ENCODE measurements at places on chromosomes 7 and 10. TPM values are rescaled to one million over a fixed set of nuclear protein-coding genes. Genes with fewer than 3 reads are reported as not detected.

GRCh38 chr7:3318874-3319273 is 17.8 kb downstream of the SDK1 start:
- no peak for DNase-seq

GRCh38 chr7:124996778-124997177 is 67.2 kb upstream of the POT1 start:
- DNase-seq = no peak

Gene SYNPO2L
- total RNA-seq = 230 TPM

DNA sequence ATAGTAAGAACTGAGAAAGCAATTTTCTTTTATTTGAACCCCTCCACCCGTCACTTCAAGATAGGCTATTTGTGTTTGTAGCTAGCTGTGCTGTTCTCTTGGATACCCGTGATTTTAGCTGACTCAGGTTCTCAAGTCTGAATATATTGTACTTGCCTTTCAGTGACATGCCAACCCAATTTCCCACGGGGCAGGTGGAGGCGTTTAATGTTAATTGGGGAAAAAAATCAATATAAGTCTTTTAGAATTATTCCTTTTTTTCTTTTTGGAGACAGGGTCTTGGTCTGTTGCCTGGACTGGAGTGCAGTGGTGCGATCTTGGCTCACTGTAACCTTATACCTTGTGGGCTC is 36.4 kb downstream of the ZRANB1 start:
- no peak for DNase-seq

Gene NODAL
- total RNA-seq = not detected

- no peak for DNase-seq
Observed at GRCh38 chr10:78771260-78771659, 297.5 kb upstream of the ZMIZ1 start.

- DNase-seq = no peak
Observed at GRCh38 chr7:139523199-139523941, at the start of gene CLEC2L. CLEC2L (plus strand) TSS chr7:139523685; CDS start chr7:139523928, 243 bp downstream.

DNA sequence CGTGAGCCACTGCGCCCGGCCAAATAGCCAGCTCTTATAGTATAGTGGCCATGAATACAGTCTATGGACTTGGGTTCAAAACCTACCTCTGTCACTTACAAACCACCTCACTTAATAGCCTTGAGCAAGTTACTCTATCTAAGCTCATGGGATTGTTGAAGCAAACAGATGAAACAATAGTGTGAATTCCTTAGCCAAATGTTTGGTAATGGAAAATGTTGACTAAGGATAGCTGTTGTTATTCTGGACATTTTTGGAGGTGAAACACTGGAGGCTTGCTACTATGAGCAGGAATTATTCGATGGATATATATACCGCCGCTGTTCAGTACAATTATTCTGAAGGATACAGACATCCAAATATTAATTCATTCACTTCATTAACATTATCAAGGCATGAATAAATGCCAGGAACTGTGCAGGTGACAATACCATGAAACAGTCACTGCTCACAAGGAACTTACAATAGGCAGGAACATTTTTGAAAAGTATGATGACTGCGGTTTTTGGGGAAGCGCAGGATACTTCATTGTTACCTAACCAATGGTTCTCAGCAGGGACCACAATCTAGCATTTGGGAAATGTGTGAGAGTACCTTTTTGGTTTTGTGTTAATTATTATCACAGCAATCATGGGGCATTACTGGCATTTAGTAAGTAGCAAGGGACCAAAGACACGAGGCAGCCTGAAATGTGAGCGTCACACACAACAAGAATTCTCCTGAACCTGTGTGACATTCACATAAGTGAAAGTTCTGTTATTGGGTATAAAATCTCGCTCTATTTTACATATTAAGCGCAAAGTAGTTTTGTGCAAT is 55.7 kb downstream of the CUBN start:
- DNase-seq = no peak

DNA sequence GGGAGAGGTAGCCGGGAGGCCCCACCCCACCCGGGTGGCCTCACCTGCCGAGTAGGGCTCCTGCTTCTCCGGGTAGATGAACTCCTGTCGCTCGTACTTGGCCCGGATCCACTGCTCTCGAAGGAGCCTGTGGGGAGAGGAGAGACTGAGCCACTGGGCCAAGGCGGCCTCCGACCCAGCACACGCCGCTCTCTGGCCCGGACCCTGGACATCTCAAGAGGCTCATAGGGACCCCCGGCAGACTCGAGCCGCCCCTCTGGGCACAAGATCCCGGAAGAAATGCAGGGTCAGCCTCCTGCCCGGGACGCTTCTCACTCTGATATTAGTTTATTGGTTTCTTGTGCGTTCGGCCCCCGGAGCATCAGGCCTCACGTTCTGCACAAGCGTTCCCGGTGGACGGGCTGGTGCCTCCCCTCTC is 34.5 kb downstream of the ADAP1 start:
- no peak for DNase-seq

Gene PIP
- total RNA-seq = not detected

DNA sequence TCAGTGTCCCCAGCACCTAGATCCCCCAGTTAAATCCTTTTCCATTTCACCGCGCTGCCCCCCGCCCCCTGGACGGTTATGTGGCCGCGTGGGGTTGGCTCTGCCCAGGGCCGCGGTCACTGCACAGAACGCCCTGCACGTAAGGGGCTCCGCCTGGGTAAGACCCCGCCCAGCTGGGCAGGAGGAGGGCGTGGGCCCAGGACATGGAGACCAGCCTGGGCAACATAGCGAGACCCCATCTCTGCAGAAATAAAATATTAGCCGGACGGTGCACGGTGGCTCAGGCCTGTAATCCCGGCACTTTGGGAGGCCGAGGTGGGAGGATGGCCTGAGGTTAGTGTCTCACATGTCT is 650 bp upstream of the ZFAND2A start:
- no peak for DNase-seq

DNA sequence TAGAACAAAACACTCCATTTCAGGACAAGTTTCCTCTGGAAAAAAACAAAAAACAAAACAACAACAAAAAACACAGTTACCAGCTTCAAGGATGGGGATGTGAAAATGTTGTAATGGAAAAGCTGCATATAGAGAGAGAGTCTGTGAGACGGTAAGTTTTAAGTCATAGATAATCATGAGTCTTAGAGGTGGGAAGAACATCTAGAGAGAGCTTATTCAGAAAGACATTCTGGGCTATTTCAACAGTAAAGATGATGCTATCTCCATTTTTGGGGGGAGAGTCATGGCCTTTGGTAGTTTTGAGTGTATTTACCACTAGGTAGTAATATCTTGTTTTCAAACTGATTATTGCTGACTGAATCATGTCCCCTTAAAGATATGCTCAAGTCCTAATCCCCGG is 23.3 kb upstream of the INPP5F start:
- DNase-seq = no peak

- no peak for DNase-seq
Observed at GRCh38 chr10:110361800-110362456, 57.2 kb upstream of the SMNDC1 start.

Gene UPK3BL2
- total RNA-seq = 0.83 TPM

GRCh38 chr10:24916365-24916764 is 36.0 kb downstream of the PRTFDC1 start:
- DNase-seq = no peak

Gene SRRM3
- total RNA-seq = 17.5 TPM

DNA sequence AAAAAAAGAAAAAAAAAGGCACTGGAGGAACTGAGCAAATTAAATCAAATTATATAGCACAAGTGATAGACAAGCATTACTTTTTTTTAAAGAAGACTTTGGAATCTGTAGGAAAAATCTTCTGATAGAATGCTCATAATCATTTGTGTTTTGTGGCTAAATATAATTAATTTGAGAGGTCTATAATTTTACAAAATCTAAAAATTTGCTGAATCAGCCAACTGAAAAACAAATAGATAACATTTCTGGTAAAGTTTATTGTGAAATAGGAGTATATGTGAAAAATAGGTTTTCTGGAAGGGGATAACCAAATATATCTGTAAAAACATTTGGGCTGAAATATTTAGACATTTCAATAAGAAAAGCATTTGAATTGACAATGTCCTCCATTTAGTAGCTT is 844.9 kb upstream of the COBL start:
- no peak for DNase-seq

DNA sequence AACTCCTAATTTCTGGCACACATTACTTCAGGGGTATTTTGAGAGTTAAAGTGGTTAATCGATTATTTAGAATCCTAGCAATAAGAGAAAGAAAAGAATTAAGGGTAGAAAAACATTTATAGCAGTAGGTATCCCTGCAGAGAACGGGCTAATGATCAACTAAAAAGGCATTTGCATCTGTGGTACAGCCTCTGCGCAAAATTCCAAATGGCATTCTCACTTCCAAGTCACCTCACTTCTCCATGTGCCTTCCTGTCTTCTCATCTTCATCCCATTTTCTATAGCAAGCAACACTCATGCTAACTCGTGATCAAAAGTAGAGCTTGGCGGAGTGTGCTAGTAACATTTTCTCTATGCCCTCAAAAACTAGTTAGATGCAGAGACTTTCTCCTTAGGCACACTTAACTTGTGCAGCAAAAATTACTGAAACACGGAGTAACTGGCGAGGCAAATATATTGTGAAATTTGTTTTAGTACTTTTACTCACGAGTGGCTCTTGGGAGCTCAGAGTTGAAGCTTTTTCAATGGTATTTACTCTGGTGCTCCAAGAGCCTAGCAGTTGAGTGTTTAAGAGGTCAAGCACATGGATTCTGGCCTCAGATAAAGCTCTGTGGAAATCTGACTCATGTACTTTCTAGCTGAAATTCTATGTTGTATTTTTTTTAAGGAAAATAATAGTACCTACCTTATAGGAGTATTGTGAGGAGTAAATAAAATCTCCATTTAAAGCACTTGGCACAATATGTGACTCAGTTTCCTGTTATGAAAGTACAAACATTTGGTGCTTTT is 65.1 kb downstream of the MET start:
- DNase-seq = no peak

GRCh38 chr10:81096558-81096957 is 558.9 kb downstream of the SH2D4B start:
- no peak for DNase-seq

Gene CPA2
- not detected for total RNA-seq

DNA sequence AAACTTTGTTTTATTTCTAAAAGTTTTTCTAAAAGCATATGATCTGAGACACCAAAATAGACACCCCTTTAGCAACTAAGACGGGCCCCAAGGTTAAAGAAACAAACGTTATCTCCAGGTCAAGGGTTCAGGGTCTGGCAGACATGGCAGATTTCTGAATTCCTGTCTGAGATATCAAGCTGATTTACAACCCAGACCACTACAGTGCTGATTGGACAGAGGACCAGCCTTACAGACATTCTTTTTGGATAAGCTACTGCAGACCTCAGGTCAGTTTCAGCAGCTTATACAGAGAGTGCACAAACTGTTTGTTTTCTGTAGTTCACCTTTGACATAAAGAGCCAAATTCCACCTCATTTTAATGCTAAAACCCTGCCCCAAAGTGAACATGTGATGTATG is 34.8 kb downstream of the SVOPL start:
- DNase-seq = no peak

DNA sequence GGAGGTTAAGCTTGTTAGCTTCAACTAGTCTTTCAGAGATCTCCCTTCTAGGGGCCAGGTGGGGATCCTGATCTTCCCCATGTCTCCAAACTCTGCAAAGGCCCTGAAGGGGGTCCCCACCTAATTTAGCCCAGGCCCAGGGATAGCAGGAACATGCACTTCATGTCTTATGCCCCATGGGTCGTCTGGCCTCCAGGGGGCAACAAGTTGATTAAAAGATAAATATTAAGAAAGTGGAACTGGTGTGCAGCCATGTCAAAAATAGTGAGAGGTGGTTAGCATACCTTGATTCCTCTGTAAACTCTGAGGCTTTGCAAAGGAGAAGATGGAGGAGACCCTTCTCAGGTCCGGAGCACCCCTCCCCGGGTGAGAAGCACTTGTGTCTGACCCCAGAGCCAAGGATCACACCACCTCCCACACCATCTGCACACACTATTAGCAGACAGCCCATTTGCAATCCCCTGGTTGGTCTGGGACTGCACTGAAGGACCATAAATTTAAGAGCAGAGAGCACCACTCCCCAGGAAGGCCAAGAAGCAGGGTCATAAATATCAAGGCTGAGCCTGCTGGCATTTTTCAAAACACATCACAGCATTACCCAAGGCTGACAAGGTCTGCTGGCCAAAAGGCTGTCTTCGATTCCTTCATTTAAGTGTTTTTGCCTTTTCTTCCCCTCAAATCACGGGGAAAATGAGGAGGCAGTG is 44.2 kb upstream of the LRRC18 start:
- no peak for DNase-seq

DNA sequence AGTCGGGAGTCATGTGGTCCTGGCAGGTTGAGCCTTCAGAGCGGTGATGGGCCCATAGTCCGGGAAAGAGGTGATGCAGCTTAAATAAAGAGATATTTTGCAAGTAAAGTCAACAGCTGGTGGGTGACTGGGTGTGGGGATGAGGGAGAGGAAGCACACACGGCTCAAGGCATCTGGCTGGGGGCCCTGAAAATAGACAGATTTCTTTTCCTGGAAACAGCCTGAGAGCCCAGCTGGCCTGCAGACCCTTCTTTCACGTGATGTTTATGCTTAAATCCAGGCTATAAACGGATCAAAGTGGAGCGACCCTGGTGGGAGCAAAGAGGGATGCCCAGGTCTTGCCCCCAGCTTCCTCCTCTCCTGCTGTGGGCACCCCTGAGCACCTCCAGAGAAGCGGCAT is 149.1 kb downstream of the TEX36 start:
- DNase-seq = no peak

DNA sequence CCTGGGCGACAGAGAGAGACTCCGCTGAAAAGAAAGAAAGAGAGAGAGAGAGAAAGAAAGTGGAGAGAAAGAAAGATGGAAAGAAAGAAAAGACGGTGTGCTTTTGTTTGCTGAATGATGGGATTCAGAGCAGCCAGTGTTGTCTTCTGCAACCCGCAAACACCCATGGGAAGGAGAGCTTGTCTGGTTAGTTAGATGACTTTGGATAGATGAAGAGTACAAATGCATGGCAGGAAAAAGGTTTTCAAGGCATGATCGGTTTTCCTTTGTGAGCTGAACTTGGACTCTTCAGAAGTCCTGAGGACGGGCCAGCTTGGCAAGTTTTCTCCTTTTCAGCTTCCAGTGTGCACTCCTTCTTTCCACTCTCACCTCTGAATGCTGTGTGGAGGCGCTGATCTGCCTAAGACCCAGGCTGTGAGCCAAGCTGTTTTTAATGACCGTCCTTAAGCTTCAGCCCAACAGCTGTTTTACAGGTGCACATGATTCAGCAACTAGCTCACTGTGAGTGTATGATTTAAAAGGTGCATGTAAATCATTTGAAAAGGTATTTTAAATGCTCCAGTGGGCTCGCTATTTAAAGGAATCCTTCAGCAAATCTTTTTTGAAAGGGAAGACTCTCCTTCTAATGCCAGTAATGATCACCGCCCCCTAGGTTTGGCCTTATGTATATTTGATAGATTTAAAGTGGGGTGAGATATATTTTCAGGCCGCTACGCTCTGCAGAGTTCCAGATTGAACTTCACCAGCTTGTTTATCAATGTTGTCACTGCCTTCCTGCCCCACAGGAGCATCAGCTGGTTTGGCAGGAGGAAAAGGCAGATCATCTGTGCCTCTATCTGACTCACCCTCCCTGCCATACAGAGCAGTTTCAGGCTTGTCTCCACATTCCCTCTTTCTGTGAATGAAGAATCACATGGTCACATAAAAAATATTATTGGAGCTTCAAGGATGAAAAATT is 115.0 kb downstream of the PLXDC2 start:
- DNase-seq = no peak
